ENCODE measurements at places on chromosomes 13 and 19.
A peak's percentile ranks its signal among the peaks of the same experiment; 100 is the strongest.

- DNase-seq = no peak
Measured at GRCh38 chr19:41426116-41426841, 895 bp downstream of the B3GNT8 start.

- peak; percentile 21 for DNase-seq
Measured at GRCh38 chr13:100625447-100625846, 36.9 kb upstream of the GGACT start.

DNA sequence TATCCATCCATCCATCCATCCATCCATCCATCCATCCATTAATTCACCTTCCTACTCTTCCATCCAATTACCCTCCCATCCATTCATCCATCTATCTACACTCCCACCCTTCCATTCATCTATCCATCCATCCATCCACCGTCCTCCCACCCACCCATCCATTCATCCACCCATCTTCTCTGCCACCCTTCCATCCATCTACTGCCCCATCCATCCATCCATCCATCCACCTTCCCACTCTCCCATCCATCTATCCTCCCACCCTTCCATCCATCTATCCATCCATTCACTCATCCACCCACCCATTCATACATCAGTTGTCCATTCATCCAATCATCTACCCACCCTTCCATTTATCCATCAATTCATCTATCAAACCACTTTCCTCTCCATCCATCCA, 54.3 kb downstream of the NWD1 start:
- no peak for DNase-seq

DNA sequence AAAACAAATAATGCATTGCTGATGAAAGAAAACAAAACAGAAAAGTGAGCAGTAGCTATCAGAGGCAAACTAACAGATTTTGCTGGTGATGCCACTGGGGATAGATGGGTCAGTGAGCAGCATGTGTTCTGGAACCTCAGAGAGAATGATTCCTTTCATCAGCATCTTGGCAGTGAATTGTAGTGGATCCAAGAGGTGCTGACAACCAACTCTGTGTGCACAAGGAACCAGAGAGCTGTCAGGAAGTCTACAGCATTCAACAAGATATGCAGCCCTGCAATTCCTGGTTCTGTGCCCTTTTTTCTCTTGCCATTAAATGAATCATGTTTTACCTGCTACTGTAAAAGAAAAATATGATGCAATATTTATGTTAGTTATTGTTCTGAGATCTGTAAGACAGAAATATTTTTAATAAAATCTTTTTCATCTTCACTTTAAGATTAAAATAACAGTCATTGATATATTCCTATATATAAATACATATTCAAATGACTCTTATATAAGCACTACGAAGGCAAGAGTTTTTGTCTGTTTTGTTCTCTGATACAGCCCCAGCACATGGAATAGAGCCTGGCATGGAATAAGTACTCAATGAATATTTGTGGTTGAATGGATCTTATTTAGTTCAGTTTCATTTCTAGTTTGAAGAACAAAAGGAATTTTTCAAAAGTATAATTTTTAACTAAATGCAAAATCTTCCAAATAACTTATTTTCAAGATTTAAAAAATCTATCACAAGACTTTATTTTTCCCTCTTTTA, 80.8 kb downstream of the FREM2 start:
- no peak for DNase-seq

- DNase-seq = no peak
Measured at GRCh38 chr13:83332751-83333150, 549.5 kb downstream of the SLITRK1 start.

GRCh38 chr19:45816236-45817009, 1.3 kb upstream of the RSPH6A start:
- DNase-seq = no peak

DNA sequence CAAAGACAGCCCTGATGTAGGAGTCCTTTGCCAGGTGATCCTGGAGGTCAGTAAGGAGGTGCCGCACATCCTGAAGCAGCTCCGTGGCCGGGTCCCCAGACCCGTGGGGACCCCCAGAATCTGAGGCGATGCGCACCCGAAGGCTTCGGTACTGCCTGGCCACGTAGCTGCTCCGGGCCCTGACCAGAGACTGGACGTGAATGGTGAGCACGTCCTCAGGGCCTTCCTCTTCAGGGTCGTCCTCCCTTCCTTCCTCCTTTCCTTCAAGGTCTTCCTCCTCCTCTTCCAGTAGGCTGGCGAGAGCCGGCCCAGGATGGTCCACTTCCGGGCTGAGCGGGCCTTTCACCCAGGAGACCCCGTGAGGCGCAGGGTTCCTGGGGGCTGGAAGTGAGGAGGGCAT, 7.5 kb downstream of the RINL start:
- no peak for DNase-seq

- no peak for DNase-seq
Measured at GRCh38 chr13:114229506-114229905, 5.2 kb upstream of the CDC16 start.

GRCh38 chr13:98961503-98962105, 16.3 kb downstream of the DOCK9 start:
- DNase-seq = peak; percentile 44

DNA sequence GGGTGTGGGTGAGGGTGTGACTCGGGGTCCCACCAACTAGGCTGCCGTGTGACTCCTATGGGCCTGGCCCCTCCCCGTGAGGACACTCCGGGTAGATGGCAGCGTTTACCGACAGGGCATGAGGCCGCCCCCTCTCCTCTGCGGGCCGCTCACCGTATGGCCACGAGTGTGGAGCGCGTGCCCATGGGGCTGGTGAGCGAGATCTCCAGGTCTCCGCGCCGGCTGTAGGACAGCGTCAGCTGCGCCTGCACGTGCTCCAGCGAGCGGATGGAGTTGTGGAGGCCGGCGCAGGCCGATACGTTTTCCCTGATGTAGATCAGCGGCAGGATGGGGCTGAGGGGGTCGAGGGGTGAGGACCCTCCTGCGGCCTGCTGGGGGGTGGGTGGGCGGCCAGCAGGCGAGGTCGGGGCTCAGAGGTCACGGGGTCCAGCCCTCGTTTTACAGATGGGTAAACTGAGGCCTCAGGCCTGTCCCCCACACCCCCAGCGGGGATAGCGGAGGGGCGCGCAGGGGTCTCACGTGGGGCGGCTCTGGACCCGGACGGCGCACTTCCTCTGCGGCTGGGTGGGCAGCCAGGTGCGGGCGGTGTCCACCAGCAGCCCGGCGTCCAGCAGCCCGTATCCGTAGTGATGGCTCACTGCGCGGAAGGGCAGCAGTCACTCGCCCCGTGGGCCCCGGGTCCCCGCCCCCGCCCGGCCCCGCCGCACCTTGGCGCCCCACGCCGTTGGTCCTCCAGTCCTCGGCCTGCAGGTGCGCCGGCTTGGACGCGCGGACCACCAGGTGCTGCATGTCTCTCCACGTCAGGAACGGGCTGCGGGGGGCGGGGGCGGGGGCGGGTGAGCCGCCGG, 4.3 kb upstream of the C19orf25 start:
- DNase-seq = no peak

DNA sequence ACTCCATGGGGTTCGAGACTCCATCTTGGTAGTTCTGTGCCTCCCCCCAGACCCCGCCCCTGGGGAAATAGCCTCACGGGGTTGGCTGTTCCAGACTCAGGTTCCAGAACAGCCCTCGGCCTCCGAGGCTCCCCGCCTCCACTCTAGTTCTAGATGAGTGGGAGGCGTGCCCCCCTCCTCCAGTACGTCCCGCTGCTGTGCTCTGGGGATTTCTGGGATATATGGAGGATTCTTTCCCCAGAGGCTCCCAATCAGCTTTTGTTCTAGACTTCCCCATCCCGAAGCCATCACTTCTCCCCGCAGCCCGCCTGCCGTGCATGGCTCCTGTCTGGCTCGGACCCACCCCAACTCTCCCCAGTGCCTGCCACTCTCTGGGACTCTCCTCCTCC, 1.9 kb upstream of the CACNG7 start:
- no peak for DNase-seq

GRCh38 chr13:32391101-32391619, 36.8 kb downstream of the N4BP2L1 start:
- no peak for DNase-seq

DNA sequence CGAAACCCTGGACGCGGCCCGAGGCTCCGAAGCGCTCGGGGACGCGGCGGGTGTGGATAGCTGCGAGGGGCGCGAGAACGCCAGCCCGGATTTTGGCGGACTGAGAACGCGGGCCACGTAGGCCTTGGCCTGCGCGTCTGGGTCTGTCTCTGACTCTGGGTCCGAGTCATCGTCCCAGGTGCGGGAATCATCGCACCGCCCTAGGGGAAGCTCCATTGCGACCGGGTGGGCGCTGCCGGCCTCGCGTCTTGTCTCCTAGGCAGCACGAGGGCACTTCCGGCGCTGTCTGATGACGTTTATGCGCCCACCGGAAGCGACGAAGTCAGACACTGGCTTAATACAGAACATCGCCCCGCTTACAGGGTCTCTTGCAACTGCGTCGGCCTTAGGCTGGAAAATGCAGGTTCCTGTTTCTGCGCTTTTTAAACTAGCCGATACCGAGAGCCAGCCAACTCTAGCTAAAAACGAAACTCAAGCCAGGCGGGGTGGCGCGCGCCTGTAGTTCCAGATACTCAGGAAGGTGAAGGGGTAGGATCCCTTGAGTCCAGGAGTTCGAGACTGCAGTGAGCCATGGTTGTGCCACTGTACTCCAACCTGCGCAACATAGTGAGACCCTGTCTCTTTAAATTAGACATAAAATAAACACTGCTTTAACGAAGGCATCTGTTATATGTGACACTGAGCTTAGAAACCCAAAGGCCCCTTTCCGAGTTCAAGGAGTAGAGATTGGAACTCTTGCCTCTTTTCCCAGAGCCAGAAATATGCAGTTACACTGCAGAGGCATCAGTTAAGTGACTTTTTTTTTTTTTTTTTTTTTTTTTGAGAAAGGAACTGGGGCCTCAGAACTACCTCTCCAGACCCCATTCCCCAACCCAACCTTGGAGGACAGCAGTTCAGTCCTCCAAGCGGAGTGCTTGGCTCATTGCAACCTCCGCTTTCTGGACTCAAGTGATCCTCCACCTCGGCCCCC, at the start of gene FBXW9:
TSS of gene FBXW9 (minus strand) at position 266 of the 970 bp plus-strand sequence. CDS start at position 216, 50 bp downstream.
- peak; percentile 94 for DNase-seq

- no peak for DNase-seq
Measured at GRCh38 chr19:45311621-45312020, 11.1 kb downstream of the CKM start.

DNA sequence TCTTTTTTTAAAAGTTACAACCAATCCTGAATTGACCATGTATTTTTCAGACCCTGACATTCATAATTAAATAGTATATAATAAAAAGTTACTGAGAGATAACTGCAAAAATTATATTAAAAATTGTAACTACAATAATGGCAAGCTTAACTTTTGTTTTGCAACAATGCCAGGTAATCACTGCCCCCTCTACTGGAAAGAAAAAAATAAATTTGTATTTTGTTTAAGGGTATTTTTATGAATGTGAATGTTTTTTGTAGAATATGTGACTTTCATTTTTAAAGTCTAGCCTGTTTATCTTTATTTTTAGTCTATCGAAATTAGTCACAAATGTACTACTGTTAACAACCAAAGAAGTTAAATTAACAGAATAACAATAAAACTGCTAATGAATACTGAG, 21.7 kb downstream of the MRPS31 start:
- DNase-seq = no peak

GRCh38 chr19:50311723-50312635, 17.2 kb downstream of the KCNC3 start:
- DNase-seq = no peak

GRCh38 chr19:40620161-40620485, 19.0 kb downstream of the LTBP4 start:
- DNase-seq = no peak

GRCh38 chr13:26054896-26055295, 3.1 kb upstream of the SHISA2 start:
- no peak for DNase-seq

DNA sequence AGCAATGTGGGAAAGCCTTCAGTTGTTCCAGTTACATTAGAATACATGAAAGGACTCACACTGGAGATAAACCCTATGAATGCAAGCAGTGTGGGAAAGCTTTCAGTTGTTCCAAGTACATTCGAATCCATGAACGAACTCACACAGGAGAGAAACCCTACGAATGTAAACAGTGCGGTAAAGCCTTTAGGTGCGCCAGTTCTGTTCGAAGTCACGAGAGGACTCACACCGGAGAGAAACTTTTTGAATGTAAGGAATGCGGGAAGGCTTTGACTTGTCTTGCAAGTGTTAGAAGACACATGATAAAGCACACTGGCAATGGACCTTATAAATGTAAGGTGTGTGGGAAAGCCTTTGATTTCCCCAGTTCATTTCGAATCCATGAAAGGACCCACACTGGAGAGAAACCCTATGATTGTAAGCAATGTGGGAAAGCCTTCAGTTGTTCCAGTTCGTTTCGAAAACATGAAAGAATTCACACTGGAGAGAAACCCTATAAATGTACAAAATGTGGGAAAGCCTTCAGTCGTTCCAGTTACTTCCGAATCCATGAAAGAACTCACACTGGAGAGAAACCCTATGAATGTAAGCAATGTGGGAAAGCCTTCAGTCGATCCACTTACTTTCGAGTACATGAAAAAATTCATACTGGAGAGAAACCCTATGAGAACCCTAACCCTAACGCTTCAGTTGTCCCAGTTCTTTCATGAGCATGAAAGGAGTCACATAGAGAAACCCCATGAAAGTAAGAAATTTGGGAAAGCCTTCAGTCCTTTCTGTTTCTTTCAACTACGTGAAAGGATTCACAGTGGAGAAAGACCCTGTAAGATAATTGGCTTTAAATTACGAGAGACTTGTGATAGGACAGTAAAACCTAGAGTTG, 20.1 kb downstream of the ZNF627 start:
- no peak for DNase-seq

DNA sequence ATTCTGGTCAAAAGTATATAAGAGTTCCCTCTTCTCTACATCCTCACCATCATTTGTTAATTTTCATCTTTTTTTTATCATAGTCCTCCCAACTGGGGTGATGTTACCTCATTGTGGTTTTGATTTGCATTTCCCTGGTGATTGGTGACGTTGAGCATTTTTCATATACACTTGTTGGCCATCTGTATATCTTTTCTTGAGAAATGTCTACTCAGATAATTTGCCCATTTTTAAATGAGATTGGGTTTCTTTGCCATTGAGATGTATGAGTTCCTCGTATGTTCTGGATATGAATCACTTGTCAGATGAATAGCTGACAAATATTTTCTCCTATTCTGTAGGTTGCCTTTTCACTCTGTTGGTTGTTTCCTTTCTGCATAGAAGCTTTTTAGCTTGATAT, 2.4 kb downstream of the CD33 start:
- no peak for DNase-seq

DNA sequence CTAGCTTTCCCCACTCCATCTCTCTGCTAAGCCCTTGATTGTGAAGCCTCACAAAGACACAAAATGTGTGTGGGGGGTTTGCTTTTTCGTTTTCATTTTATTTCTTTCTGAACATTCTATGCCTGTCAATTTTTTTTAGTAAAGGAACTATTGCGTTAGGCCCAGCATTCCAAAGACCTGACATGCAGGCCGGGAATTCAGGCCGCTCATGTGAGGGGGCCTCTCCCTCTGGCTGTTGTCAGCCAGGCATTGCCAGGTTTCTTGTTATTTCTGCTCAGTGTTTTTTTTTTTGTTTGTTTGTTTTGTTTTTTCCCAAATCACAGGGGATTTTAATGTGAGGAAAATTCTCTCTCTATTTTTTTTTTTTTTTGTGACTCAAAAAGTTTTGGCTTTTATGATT, 10.3 kb upstream of the MEDAG start:
- DNase-seq = peak; percentile 93

- DNase-seq = peak; percentile 59
Measured at GRCh38 chr13:73171926-73172325, 113.1 kb downstream of the KLF5 start.

Data from fibroblast of skin of back (primary cell).